Neuronal stem cell (in vitro differentiated cells): ENCODE measurements at places on chromosomes 4 and X.

DNA sequence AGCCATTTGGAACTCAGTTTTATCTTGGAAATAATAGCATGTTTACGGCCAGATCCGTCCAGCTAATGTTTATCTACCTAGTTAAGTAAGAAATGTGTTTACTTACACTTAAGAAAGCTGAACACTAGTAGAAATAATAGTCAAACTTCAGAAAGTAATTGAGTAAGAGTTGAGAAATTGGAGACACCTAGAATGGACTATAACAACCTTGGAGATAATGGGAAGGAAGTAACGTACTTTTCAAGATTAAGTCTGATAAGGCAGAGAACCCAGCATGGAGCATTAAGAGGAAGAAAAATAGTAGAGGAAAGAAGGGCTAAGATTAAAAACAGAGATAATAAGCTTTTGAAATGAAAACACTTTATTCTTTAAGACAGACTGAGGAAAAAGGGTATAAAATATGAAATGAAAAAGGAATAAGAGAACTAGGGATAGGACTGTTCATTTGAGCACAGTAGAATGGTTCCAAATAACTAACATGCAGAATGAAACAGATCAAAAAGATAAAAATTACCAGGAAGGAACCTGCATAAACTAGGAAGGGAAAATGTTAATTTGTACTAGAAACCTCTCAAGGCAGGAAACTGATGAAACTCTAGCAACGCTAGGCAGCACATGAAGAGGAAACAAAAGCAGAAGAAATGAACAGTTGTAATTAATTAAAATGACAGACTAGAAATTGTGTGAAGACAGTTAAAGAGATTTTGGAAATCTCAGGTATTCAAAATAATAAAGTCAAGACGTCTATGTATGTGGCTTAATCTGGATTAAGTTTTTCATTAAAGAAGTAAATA is 71.7 kb downstream of the FBXW7 start:
- DNase-seq, result no peak

- DNase-seq, result no peak
These were observed 1.4 kb downstream of the UBA6 start for GRCh38 chr4:67699603-67700002.

DNA sequence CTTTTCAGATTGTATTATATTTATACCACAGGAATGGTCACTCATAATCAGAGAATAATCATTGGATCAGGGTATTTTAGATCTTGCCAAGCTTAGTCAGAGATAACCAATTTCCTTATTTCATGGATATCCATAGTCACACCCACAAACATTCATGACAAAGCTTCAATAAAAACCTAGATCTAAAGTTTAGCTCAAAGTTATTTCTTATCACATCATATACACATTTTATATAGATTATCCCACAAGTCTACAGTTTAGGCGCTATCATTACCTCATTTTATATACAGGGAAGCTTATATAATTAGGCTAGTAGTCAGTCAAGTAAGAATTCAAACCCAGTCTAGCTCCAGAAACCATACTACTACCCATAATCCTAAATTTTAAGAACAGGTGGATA is 82.3 kb downstream of the SLC10A7 start:
- DNase-seq, result no peak

- no peak for DNase-seq
These were observed 9.1 kb upstream of the PHOX2B start for GRCh38 chr4:41757521-41758156.

DNA sequence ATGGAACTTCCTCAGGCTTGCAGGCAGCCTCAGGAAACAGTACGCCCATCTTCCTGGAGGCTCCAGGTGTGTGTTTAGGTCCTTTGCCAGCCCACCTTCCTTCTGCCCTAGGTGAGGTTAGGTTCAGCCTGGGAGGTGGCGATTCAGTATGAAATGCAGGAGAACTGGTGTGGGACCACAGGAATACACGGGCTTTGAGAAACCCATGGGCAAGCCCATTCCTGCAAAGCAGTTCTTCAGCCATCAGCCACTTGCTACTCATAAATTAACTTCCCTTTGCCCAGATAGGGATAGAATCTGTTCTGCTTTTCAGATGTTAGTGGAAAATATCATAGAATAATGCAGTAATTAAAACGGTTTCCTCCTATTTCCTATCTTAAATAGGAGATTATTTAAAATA is 32.2 kb downstream of the TBC1D14 start:
- no peak for DNase-seq
